Gastrocnemius medialis (tissue), 4 donors: ENCODE measurements at places on chromosomes 16 and 17. TPM values are rescaled to one million over a fixed set of nuclear protein-coding genes. Genes with fewer than 3 reads are reported as not detected.

GRCh38 chr17:81057079-81057730 lies 22.3 kb downstream of the BAIAP2 start:
- peak; percentile 84 for DNase-seq

The SUPT6H gene
- total RNA-seq: 65.2 TPM

DNA sequence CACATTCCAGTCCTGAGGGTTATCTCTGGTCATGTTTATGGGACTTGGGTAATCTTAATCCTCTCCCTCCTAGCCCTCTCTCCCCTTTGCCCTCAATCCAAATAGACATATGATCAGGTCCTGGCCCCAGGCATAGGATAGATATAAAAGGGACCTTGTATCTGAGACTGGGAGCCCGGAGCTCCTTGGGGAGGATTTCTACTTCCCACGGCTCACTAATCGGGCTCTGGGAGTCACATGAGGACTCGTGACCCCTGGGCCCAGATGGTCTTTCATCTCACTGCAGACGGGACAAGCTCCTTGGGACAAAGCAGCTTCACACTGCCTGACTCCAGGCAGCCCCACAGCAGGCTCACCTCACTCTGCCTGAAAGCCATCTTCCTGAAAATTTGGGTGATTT lies 57.8 kb upstream of the LYRM9 start:
- DNase-seq: no peak

GRCh38 chr17:27396941-27397340 lies 59.3 kb upstream of the KSR1 start:
- DNase-seq: no peak

The ST6GALNAC2 gene
- total RNA-seq: 27.5 TPM

- no peak for DNase-seq
These were observed 5.1 kb downstream of the TPPP3 start for GRCh38 chr16:67388191-67388590.

GRCh38 chr17:17048106-17048505 lies 5.8 kb downstream of the MPRIP start:
- no peak for DNase-seq

DNA sequence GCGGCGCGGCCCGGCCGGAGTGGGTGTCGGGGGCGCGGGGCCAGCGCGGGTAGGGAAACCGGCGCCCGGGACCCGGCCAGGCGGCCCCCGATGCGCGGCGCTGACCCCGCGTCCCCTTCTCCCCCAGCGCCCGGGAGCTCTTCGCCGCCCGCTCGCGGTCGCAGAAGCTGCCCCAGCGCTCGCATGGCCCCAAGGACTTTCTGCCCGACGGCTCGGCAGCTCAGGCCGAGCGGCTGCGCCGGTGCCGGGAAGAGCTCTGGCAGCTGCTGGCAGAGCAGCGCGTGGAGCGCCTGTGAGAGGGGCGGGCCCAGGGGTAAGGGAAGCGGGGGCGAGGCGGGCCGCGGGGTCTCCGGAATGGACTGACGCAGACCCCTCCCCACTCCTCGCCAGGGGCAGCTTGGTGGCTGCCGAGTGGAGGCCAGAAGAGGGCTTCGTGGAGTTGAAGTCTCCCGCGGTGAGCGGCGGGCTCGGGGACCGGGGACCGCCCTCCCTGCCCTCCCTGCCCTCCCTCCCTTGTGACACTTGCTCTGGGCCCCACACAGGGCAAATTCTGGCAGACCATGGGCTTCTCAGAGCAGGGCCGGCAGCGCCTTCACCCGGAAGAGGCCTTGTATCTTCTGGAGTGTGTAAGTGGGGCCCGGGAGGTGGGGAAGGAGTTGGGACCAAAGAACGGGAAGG lies 430 bp downstream of the TSEN54 start:
- no peak for DNase-seq

The PRR35 gene
- not detected for total RNA-seq

DNA sequence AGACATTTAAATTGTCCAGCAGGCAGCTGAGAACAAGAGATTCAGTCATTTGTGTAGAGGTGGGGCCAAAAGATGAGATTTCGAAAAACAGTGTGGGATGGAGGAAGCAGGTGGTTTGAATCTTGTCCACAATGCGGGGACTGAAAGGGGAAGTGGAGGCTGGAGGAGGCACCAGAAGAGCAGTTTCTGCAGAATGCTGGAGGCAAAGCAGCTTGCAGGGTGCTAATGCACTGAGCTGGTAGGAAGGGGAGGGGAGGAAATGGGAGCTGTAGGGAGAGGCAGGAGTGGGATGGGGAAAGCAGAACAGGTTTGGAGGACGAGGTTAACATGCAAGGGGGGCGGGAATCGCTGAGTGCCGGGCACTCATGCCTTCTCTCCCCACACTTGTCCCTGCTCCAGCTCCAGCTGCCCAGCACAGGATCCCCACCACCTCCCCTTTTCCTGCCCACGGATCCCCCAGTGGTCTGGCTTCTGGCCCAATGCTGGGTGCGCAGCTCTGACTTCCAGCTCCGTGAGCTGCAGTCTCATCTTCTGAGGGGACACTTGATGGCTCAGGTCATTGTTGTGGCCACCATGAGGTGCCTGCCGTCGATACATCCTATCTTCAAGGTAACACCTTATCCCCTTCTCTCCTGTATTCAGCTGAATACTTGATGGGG lies 9.4 kb downstream of the C17orf100 start:
- no peak for DNase-seq

- DNase-seq: no peak
These were observed 7.8 kb downstream of the TTC19 start for GRCh38 chr17:16007439-16007838.

GRCh38 chr16:89643769-89644300 lies 13.7 kb downstream of the CHMP1A start:
- DNase-seq: no peak

GRCh38 chr17:7650509-7651096 lies at the start of gene ATP1B2:
ATP1B2 (plus strand) TSS chr17:7650926; CDS start chr17:7651519, 593 bp downstream.
- DNase-seq: peak; percentile 42

The SHCBP1 gene
- total RNA-seq: not detected

The FBXL16 gene
- not detected for total RNA-seq

DNA sequence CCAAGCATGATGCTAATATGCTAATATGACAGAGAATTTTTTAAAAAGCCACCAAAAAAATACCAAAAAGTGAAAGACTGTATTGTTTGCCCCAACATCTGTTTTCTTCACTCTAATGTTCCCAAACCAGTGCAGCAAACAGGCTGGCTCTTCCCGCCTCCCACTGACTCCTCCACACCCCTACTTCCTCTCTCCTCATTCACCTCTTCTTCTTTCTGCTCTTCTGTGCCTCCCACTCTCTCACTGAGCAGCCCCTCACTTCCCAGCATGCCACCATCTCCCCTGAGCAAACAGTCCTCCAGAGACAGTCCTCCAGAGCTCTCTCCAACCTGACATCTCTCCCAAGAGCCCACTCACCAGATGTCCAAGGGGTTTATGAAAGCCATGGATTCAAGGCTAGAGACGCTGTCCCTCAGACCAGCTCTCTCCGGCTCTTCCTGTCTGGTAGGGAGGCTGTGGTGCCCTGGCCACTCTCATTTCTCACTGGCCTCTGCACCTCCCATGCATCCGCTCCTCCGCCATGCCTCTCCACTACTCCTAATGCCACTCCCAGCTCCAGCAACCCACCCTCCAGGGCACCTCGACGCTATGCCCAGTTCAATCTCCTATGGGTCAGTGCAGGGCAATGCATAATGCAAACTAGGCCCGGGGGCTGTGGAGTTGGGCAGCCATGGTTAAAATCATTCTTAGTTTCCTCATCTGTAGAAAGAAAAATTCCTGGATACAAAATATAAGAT lies 52.9 kb downstream of the ANKRD11 start:
- no peak for DNase-seq

DNA sequence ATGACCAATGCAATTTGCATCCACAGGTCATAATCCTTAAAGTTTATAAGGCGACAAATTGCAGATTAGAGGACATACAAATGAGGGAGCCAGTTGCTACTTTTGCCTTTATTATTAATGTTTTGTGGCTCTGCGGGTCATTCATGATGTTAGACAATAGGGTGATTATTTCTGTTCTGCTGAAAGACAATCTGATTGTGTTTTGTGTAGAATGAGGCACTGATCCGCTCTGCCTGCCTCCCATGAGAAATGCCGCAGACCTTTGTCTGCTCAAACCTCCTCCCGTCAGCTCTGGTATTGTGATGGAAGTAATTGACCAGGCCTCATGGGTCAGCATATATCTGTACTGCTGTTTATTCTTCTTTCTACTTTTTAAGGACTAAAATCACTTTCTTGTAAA lies 224.9 kb downstream of the PRKCA start:
- no peak for DNase-seq

DNA sequence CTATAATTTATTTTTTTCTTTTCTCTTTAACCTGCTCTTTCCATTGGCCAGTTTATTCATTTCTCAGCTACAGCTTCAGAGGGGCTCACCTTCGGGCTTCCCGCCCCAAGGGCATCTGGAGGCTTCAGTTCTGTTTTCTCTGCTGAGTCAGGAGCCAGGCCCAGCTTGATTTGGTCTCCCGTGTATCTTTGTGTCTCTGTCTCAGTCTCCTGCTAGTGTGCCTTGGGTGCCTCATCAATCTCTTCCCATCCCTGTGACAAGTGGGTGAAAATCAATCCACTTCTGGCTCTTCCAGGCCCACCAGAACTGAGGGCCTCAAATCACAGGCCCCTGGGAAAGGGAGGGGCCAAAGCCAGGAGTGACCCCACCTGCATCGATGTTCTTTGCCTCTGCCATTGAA lies 72.1 kb downstream of the CCDC182 start:
- no peak for DNase-seq

The CACNA1H gene
- total RNA-seq: 12.8 TPM

- no peak for DNase-seq
These were observed 148.9 kb downstream of the SPACA3 start for GRCh38 chr17:33140413-33141099.

The IGSF6 gene
- 0.10 TPM for total RNA-seq

The SKAP1 gene
- not detected for total RNA-seq

GRCh38 chr16:19486750-19487325 lies 35.1 kb downstream of the GDE1 start:
- DNase-seq: no peak

- DNase-seq: no peak
These were observed 23.9 kb upstream of the AATK start for GRCh38 chr17:81189670-81190530.

DNA sequence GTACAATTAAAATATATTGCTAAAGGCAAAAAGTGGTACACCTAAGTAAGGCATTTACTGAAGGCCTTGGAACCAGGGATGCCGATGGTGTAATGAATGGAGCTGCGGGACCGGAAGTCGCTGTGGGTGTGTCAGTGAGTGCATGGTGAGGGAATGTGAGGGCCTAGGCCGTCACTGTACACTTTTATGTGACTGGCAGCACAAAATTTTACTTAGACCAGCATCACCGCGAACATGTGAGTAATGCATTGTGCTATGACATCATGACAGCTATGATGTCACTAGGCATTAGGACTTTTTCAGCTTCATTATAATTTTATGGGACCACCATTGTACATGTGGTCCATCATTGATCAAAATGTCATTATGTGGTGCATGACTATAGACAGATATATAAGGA lies 14.7 kb downstream of the ALOX15B start:
- no peak for DNase-seq

- DNase-seq: no peak
These were observed 399.1 kb downstream of the MAF start for GRCh38 chr16:79201436-79201835.

DNA sequence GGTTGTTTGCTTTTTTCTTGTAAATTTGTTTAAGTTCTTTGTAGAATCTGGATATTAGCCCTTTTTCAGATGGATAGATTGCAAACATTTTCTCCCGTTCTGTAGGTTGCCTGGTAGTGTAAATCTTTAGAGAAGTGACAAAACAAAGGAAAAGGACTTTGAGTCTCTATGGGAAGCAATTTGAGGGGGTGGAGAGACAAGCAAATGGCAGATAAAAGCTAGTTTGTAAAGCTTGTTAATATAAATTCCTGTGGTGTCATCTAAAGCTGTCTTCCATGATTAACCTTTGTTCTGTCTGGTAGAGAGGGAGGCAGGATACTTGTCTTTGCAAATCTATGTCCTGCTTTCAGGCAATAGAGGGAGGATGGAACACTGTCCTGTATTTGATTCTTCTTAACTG lies 40.6 kb upstream of the CACNG4 start:
- no peak for DNase-seq

DNA sequence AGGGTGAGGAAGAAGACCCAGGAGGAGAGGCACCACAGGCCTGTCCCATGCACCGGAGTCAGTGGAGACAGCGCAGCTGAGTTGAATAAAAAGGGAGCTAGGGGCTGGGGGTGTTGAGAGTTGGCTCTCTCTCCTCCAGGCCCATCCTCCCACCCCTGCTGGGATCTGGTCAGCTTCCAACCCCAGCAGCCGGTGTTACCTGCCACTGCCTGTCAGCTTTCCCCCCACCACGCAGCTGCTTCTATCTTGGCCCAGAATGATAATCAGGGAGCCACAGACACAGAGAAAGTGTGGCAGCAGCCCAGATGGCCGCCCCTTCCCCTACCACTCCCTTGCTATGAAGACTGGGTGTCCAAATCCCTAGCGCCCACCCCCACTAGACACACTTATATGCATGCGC lies 120.6 kb upstream of the RPL38 start:
- DNase-seq: no peak

- DNase-seq: no peak
These were observed 73.0 kb downstream of the BCAS3 start for GRCh38 chr17:60750640-60751039.

DNA sequence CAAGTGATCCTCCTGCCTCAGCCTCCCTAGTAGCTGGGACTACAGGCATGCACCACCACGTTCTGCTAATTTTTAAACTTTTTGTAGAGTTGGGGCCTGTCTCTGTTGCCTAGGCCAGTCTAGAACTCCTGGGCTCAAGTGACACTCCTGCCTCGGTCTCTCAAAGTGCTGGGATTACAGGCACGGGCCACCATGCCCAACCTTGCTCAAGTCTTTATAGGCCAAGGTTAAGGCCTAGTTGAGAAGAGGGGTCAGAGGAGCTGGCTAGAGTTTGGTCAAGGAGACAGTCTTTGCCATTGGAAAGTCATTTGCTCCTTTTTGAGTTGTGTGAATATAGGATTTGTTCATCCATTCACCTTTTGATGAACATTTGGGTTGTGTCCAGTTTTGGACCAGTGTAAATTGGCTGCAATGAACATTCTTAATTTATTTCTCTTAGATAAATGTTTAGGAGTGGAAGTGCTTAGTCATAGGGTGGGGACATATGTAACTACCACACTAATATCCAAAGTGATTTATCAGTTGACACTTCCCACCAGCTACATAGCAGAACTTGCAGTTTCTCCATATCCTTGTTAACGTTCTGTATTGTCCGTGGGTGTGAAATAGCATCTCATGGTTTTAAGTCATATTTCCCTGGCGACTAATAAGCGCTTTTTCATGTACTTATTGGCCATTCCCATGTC lies 30.7 kb upstream of the ARHGAP17 start:
- no peak for DNase-seq

- DNase-seq: no peak
These were observed 10.3 kb downstream of the ANKRD13B start for GRCh38 chr17:29603109-29603674.

- no peak for DNase-seq
These were observed 722.3 kb downstream of the CDH8 start for GRCh38 chr16:61313931-61314330.
